Memory B cell (primary cell): ENCODE measurements at places on chromosomes 1 and 21.

DNA sequence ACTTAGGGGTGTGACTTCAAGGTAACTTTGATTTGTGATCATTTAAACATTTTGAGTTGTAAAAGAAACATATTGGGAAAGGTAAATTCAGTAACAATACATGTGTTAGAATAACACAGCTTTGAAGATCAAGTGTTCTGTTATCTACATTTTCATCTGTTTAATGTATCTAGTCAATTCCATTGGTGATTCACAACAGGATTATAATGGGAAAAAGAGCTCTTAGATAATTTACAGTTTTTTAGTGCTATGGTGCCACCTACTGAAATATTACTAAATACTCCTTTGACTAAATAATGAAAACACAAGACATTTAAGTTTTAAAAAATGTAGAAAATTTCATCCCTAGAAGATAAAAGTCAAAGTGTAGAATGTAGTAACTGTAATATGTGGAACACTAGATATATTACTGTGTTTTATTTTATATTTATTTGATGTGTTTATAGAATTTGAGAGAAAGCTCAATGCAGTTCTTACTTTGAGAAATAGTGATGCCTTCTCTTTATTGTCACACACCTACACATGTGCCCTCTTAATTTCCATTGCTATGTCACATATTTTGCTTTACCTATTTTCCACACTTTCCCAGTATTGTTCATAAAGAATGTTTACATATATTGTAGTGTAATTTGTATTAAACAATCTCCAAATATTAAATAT lies 47.4 kb downstream of the PTPRC start:
- H3K36me3 ChIP-seq, result peaks cover 16% of the 10 kb centered on the region
- H3K4me1 ChIP-seq, result peaks cover 63% of the 10 kb centered on the region
- DNase-seq, result no peak
- H3K27me3 ChIP-seq, result no peaks in the 10 kb centered on the region
- H3K4me3 ChIP-seq, result peak overlapping the region; percentile 29

GRCh38 chr1:222028116-222028515 lies 286.2 kb upstream of the DUSP10 start:
- no peak overlapping the region for H3K27ac ChIP-seq
- no peak for DNase-seq
- no peaks in the 10 kb centered on the region for H3K4me1 ChIP-seq
- H3K27me3 ChIP-seq, result peaks cover 3% of the 10 kb centered on the region
- H3K36me3 ChIP-seq, result no peaks in the 10 kb centered on the region
- H3K4me3 ChIP-seq, result no peak overlapping the region

DNA sequence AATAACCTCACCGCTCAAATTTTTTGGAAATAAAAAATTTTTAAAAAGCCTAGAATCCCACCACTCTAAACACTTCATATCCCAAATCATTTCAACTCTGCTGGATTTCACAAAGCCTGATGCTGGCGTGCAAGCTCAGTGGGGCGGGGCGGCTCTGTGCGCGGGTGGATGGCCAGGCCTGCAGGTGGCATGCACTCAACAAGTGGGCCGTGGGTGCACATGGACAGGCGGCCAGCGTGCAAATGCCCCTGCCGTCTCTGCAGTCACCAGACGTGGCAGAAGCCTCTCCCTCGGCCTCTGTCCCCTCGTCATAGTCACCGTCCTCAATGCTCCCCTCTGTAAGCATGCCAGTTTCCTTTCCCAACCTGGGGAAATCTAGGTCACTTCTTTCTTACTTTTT lies 6.6 kb upstream of the PDE9A start:
- H3K27me3 ChIP-seq, result peaks cover 12% of the 10 kb centered on the region
- H3K27ac ChIP-seq, result no peak overlapping the region
- no peak for DNase-seq

DNA sequence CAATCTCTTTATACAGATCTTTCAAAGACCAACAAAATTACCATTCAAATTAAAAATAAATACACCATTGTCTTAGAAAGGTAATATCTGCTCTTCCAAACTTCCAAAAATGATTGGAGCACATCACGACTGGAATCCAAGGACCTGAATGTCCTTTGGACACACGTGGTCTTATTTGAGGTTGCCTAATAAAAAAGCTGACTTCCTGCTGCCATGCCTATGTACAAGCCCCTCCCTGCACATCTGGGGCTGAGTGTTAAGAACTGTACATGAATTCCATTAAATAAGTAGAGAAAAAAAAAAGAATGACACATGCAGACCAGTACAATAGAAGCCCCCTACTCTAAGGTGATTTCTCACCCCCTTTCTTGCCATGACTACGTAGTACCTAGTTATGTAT lies 73.6 kb downstream of the SUSD4 start:
- H3K27ac ChIP-seq, result no peak overlapping the region
- no peaks in the 10 kb centered on the region for H3K36me3 ChIP-seq
- peaks cover 11% of the 10 kb centered on the region for H3K27me3 ChIP-seq
- no peak overlapping the region for H3K4me3 ChIP-seq

DNA sequence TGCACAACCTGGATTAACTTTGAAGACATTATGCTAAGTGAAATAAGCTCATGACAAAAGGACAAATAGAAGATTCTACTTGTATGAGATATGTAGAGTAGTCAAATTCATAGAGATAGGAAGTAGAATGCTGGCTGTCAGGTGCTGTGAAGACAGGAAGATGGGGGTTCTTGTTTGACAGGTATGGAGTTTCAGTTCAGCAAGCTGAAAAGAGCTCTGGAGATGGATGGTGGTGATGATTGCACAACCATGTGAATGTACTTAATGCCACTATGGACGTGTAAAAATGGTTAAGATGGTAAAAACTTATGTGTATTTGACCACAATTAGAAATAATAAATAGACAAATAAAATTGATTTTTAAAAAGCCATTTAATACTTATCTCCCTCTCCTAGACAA lies 169.8 kb upstream of the DUSP10 start:
- no peak overlapping the region for H3K4me3 ChIP-seq
- H3K27me3 ChIP-seq, result no peaks in the 10 kb centered on the region
- no peaks in the 10 kb centered on the region for H3K36me3 ChIP-seq
- DNase-seq, result no peak

GRCh38 chr1:157519451-157519850 lies 32.9 kb downstream of the FCRL5 start:
- peaks cover 13% of the 10 kb centered on the region for H3K4me1 ChIP-seq
- no peak overlapping the region for H3K27ac ChIP-seq
- peaks cover 18% of the 10 kb centered on the region for H3K36me3 ChIP-seq
- no peak overlapping the region for H3K4me3 ChIP-seq

DNA sequence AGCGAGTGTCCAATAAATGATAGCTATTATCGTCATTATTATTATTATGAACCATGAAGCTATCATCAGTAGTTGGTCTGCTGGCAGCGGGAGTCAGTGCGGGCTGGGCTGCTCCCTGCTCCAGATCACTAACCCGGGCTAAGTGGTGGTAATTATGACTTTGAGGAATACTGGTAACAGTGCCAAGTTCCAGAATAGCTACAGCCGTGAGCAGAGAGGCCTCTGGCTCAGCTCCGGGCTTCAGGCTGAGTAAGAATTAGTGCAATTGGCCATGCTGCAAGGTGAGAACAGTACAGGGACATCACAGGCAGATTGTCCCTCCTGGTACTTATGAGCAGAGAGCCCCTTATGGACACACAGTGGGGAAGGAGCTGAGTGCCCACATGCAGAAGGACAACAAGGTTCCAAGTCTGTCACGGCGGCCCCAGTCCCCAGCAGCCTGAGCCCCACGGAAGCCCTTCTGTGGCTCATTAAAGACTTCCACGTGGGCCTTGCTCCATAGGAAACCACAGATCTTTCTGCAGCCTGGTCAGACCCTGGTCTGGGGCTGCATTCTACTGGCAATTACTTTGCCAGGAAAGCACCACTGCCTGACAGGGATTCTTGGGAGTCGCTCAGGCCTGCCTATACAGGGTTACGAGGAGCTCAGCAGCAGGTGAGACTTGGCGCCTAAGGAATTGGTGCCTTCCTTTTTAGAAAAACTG lies 235.1 kb downstream of the RRAGC start:
- no peaks in the 10 kb centered on the region for H3K36me3 ChIP-seq
- no peak for DNase-seq
- no peak overlapping the region for H3K27ac ChIP-seq
- peaks cover 4% of the 10 kb centered on the region for H3K4me1 ChIP-seq
- no peak overlapping the region for H3K4me3 ChIP-seq
- H3K27me3 ChIP-seq, result peaks cover 9% of the 10 kb centered on the region

DNA sequence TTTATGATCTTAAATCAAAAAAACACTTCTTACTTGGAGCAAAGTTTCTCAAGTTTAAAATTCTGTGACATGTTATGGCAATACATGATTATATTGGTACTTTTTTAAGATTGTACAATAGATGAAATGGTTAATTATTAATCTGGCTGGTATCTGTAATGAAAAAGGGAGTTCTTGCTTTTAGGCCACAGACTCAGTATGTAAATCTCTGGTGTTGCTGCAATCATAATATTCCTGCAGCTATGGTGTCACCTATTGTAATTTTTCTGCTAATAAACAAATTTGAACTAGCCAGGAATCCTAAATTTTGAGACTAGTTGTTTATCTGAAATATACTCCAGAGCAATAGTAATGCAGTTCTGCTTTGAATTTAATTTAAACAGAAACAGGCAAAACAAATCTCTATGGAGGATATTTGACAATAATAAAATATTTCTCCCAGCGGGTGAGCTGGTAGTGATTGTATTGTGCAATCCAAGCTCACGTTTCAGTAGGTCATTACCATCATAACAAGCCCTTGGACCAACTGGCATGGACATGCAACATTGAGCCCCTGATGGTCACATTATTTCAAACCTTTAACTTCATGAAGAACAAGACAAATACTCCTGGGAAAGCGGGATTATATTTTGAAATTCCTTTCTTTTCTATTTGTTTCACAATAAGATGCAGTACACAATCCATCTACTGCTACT lies 77.2 kb upstream of the USH2A start:
- H3K36me3 ChIP-seq, result no peaks in the 10 kb centered on the region
- no peaks in the 10 kb centered on the region for H3K27me3 ChIP-seq
- DNase-seq, result no peak
- H3K4me1 ChIP-seq, result no peaks in the 10 kb centered on the region
- H3K4me3 ChIP-seq, result no peak overlapping the region
- no peak overlapping the region for H3K27ac ChIP-seq

DNA sequence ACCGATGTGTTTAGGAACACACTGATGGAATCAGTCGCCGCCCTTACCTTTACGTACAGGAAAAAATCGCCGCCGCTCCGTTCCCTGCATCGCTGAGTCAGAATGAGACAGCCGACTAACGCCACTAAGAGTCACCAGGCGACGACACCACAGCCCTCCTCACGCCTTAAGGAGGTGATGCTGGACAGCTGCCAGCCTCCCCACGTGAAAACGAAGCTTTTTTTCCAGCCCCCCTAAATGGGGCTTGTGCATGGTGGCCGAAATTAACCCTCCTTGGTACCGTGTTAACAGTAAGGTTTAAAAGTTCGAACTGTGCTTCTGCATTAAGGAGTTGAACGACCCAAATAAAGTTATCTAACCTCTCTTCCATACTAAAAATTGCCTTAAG lies 511 bp downstream of the DNTTIP2 start:
- peak overlapping the region; percentile 96 for H3K27ac ChIP-seq
- H3K4me1 ChIP-seq, result peaks cover 36% of the 10 kb centered on the region
- H3K27me3 ChIP-seq, result no peaks in the 10 kb centered on the region
- H3K4me3 ChIP-seq, result peak overlapping the region; percentile 95
- H3K36me3 ChIP-seq, result peaks cover 26% of the 10 kb centered on the region

GRCh38 chr1:214475746-214476145 lies 75.7 kb downstream of the PTPN14 start:
- H3K4me1 ChIP-seq, result no peaks in the 10 kb centered on the region
- DNase-seq, result no peak

- H3K4me3 ChIP-seq, result peak overlapping the region; percentile 99
- peaks cover 22% of the 10 kb centered on the region for H3K4me1 ChIP-seq
- H3K36me3 ChIP-seq, result no peaks in the 10 kb centered on the region
- H3K27ac ChIP-seq, result peak overlapping the region; percentile 82
- no peaks in the 10 kb centered on the region for H3K27me3 ChIP-seq
These were observed 502 bp upstream of the SLC35A3 start for GRCh38 chr1:99969260-99969728.

DNA sequence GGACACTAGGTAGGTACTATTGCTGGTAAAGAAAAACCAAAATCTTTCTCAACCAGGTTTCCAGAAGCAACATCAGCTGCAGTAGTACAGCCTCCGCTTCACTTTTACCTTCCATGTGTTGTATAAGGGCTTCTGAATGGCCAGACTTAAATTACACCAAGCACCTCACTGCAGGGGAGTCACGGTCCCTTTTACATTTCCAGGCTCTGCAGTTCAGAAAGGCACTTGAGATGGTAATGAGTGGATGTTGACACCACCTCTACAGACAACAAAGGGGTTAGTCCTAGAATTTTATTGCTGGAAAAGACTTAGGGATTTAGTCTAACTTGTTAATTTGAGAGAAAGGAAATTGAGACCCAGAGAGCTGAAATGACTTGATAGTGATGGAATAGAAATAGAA lies 12.0 kb upstream of the DUSP12 start:
- no peaks in the 10 kb centered on the region for H3K36me3 ChIP-seq
- no peaks in the 10 kb centered on the region for H3K27me3 ChIP-seq
- no peak for DNase-seq
- H3K4me3 ChIP-seq, result no peak overlapping the region

DNA sequence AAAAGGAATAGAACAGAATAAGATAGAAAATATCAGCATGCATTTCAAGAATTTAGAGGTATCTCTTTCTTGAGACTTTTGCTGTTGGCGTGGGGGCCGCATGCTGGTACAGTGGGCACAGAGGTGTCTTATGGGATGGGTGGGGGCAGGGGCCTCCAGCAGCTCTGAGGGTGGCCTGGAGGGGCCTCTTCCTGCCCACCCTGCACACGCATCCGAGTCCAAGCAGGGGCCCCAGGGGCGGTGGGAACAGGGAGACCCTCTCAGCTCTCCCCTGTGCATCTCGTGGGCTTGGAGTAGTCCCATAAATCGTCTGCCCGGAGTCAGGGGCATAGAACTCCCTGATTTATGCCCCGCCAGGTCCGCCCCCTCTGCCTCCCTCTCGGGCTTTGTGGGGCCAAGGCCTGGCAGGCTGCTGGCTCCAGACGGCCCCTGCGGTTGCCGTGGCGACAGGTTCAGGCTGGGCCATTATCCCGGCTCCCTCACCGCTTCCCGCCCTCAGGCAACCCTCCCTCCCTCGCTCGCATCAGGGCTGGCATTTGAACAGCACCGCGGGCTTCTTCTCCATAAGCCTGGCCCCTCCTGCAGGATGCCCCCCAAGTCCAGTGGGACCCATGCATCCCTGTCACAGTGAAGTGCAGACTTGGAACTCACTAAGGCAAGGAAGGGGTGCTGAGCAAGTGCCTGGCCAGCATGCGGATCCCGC lies 133.2 kb upstream of the ZBTB40 start:
- H3K4me1 ChIP-seq, result no peaks in the 10 kb centered on the region
- H3K4me3 ChIP-seq, result no peak overlapping the region

GRCh38 chr1:78640462-78640861 lies 9.2 kb upstream of the IFI44 start:
- DNase-seq, result no peak
- H3K4me3 ChIP-seq, result no peak overlapping the region
- H3K4me1 ChIP-seq, result peaks cover 8% of the 10 kb centered on the region
- no peaks in the 10 kb centered on the region for H3K27me3 ChIP-seq
- H3K27ac ChIP-seq, result no peak overlapping the region
- H3K36me3 ChIP-seq, result peaks cover 9% of the 10 kb centered on the region

GRCh38 chr1:239170828-239171227 lies 215.5 kb upstream of the CHRM3 start:
- no peak overlapping the region for H3K4me3 ChIP-seq
- no peaks in the 10 kb centered on the region for H3K36me3 ChIP-seq
- H3K4me1 ChIP-seq, result no peaks in the 10 kb centered on the region
- no peaks in the 10 kb centered on the region for H3K27me3 ChIP-seq
- no peak for DNase-seq

GRCh38 chr1:217534566-217534965 lies 96.3 kb downstream of the GPATCH2 start:
- peaks cover 4% of the 10 kb centered on the region for H3K36me3 ChIP-seq
- no peak for DNase-seq
- no peaks in the 10 kb centered on the region for H3K4me1 ChIP-seq
- H3K27me3 ChIP-seq, result no peaks in the 10 kb centered on the region
- no peak overlapping the region for H3K4me3 ChIP-seq
